Islet precursor cell (in vitro differentiated cells): ENCODE measurements at places on chromosomes 11 and 22.

DNA sequence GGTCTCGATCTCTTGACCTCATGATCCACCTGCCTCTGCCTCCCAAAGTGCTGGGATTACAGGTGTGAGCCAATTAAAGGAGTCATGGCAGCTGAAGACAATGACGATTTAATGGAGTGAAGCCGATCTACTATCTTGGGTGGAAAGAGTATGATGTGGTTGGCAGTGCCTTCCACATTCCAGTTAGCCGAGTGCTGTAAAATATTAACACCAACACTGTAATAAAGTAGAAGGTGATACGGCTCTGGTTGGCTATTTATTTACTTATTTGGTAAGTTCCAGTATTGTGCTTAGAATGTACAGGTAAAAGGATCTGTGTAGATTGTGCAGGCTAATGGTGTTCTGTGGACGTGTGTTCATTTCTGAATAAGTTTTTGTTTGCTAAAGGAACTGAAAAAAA, 149.6 kb upstream of the MTMR2 start:
- no peak for DNase-seq

GRCh38 chr22:30720263-30720837, 25.7 kb downstream of the OSBP2 start:
- DNase-seq: no peak

DNA sequence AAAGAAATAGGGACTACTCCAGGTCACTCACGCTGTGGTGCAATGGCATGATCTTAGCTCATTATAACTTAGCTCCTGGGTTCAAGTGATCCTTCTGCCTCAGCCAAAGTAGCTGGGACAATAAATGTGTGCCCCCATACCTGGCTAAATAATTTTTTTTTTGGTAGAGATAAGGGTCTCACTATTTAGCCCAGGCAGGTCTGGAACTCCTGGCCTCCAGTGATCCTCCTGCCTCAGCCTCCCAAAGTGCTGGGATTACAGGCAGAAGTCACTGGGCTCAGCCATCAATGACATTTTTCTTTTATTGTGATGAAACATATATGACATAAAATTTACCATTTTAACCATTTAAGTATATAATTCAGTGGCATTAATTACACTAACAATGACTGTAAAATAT, 10.6 kb downstream of the SLC5A4 start:
- DNase-seq: no peak

GRCh38 chr22:46162771-46163556, 12.6 kb downstream of the PPARA start:
- DNase-seq: no peak

GRCh38 chr11:123303924-123304323, 108.9 kb upstream of the CLMP start:
- DNase-seq: no peak

DNA sequence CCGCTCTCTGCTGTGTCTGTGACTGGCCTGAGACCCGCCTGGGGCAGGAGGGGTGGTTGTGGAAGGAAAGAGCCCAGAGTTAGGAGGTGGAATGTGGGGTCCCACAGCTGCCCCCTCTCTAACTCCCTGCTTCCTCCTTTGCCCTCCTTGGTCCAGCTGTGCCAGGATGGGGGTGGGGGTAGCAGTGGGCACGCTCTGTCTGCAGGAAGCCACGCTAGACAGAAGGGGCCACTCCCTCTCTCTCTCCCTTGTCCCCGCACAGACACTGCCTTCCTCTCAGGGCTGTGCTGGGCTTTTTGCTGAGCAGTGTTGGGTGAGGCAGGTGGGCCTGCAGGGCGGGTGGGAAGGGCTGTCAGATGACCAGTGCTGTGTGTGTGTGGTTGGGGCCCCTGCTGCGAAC, 2.0 kb upstream of the SOX10 start:
- DNase-seq: no peak

- no peak for DNase-seq
Observed at GRCh38 chr11:78586452-78587046, 11.9 kb upstream of the NARS2 start.

DNA sequence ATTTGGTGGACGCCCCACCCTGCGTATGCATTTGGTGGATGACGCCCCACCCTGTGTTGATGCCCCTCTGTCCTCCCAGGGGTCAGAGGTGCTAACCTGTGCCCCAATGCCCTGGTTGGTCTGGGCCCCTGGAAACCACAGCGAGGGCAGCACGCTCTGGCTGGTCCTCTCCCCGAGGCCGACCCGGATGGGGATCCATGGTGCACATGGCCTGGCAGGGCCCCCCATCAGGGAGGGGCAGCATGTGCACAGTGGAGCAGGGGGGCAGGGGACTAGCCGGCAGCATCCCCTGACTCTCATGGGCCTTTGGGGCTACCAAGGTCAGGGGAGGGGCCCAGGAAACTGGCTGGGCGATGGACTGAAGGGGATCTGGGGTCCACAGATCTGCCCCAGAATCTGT, 7.6 kb upstream of the MUC5AC start:
- no peak for DNase-seq

- DNase-seq: peak; percentile 92
Observed at GRCh38 chr11:76455331-76455730, 10.5 kb downstream of the EMSY start.

DNA sequence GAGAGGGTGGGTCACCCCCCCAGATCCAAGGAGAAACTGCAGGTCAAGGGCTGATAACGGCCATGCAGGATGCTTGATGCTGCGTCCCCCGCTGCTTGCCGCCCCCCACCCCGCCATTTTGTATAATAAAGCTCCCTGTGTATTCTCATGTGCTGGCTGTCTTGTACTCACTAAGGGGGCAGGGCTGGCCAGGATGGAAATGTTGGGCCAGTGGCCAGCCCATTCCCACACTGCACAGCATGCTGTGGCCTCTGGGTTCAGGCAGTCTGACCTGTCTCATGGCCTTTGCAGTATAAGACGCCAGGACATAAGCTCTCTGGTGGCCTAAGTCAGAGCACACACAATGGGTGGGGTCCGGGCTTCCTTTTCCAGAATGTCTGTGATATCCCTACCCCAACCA, 421 bp upstream of the PRR33 start:
- DNase-seq: no peak

GRCh38 chr11:91795139-91795887, 429.3 kb upstream of the FAT3 start:
- no peak for DNase-seq

DNA sequence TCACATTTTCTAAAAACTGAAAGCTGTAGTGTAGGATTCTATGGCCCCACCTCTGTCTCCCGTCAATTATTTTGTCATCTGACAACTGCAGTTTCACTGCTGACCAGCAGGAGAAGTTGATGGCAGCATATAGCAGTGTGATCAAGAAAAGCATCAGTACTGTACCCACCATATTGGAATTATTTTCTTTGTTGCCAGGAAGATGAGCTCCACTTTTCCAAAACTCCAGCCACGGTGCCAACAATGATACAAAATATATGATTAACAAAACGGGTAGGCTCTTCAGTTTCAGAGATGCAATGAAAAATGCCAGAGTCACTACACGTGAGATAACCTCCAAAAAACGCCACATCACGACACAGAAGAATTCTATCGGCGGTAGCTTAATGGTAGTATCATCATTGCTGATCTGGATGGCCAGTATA, 41.3 kb downstream of the XKR3 start:
- no peak for DNase-seq

- DNase-seq: no peak
Observed at GRCh38 chr11:27075192-27075591, 34.6 kb downstream of the BBOX1 start.

DNA sequence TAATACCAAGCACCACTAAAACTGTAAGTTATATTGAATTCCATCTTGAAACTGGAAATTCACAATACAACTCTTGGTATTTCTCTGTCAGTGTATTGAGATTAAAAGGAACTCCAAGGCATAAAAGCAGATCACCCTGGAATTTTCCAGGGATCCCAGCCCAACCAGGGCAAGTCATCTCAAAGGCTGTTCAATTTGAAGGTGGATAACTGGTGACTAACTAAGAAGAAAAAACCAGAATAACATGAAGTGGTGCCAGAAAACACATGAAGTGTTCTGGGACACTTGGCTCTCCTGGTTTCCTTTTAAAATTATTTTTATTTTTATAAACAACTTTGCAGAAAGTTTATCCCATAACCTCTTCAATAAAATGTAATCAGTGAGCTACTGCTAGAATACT, 7.8 kb upstream of the BMAL1 start:
- DNase-seq: no peak

GRCh38 chr11:13939961-13940906, 22.3 kb upstream of the SPON1 start:
- DNase-seq: peak; percentile 95

DNA sequence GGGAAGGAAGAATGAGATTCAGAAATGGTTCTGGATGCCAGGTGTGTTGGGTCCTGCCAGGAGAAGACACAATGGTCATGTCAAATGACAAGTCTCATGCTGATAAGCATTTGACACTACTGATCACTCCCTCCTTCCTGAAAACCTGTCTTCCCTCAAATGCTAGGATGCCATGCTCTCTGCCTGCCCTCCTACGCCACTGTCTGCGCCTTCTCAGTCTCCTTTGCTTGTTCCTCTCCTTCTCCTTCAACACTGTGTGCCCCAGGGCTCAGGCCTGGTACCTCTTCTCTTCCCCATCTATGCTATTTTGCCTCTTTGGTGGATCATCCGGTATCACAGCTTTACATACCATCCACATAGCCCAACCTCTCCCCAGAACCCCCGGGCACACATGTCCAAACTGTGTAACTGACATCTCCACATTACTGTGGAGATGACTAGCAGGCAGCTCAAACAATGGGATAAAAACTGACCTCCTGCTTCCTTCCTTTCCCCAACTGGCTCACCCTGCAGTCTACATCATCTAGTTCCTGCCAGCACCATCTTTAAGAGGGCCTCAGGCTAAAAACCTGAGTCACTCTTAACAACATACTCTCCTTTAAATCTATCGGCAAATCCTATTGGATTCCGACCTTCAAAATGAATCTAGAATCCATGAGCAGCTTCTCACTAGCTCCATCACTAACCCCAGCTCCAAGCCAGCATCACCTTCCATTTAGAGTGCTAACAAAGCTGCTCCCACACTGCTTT, 8.2 kb downstream of the AP1B1 start:
- DNase-seq: peak; percentile 69

GRCh38 chr11:14898906-14899305, 6.9 kb upstream of the CYP2R1 start:
- DNase-seq: no peak

GRCh38 chr11:119373921-119374631, 7.4 kb downstream of the USP2 start:
- DNase-seq: peak; percentile 94
